ENCODE measurements at places on chromosomes 3 and 15. TPM values are rescaled to one million over a fixed set of nuclear protein-coding genes. Genes with fewer than 3 reads are reported as not detected.

Gene GOLGA8M
- 2.7 TPM for total RNA-seq

Gene SCAANT1
- not detected for total RNA-seq

Gene PAK6
- 0.65 TPM for total RNA-seq

Gene SGO1
- 38.3 TPM for total RNA-seq

Gene C2CD4A
- 0.23 TPM for total RNA-seq

Gene PLOD2
- 0.53 TPM for total RNA-seq

Gene CAMP
- total RNA-seq = not detected

Gene CCDC39
- not detected for total RNA-seq

Gene PTX3
- not detected for total RNA-seq

Gene RNU5B-1
- not detected for total RNA-seq

Gene AMIGO3
- total RNA-seq = 0.28 TPM

Gene C3orf70
- total RNA-seq = not detected

Gene RNF111
- total RNA-seq = 37.2 TPM

Gene SERPINI2
- not detected for total RNA-seq

Gene OR5K2
- not detected for total RNA-seq

Gene KBTBD13
- not detected for total RNA-seq

- no peak for DNase-seq
- no peak overlapping the region for H3K27ac ChIP-seq
- H3K27me3 ChIP-seq = peaks cover 5% of the 10 kb centered on the region
- H3K36me3 ChIP-seq = no peaks in the 10 kb centered on the region
- no peak overlapping the region for H3K4me3 ChIP-seq
Observed at GRCh38 chr15:83837945-83838571, 184.1 kb downstream of the ADAMTSL3 start.

- H3K4me3 ChIP-seq = no peak overlapping the region
- H3K36me3 ChIP-seq = peaks cover 3% of the 10 kb centered on the region
- peaks cover 2% of the 10 kb centered on the region for H3K27me3 ChIP-seq
Observed at GRCh38 chr15:79812541-79812940, 84.3 kb downstream of the MTHFS start.

- H3K36me3 ChIP-seq = peaks cover 38% of the 10 kb centered on the region
- H3K4me3 ChIP-seq = peak overlapping the region; percentile 98
- H3K4me1 ChIP-seq = peaks cover 23% of the 10 kb centered on the region
- peak; percentile 42 for DNase-seq
- H3K27me3 ChIP-seq = peaks cover 4% of the 10 kb centered on the region
Observed at GRCh38 chr3:47512416-47513124, 942 bp downstream of the ELP6 start.

DNA sequence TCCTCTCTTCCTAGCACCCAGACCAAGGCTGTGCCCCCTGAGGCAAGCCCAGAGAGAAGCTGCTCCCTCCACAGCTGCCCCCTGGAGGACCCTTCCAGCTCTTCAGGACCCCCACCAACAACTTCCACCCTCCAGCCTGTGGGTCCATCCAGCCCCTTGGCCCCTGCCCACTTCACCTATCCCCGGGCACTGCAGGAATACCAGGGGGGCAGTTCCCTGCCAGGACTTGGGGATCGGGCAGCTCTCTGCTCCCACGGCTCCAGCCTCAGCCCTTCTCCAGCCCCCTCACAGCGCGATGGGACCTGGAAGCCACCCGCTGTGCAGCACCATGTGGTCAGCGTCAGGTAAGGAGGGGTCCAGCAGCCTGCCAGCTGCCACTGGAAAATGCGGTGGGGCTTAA, 5.6 kb downstream of the DISP2 start:
- no peak overlapping the region for H3K4me3 ChIP-seq
- peaks cover 24% of the 10 kb centered on the region for H3K4me1 ChIP-seq
- peaks cover 3% of the 10 kb centered on the region for H3K27me3 ChIP-seq
- no peak for DNase-seq

- H3K4me1 ChIP-seq = no peaks in the 10 kb centered on the region
- H3K36me3 ChIP-seq = no peaks in the 10 kb centered on the region
- H3K4me3 ChIP-seq = no peak overlapping the region
- H3K27me3 ChIP-seq = no peaks in the 10 kb centered on the region
Observed at GRCh38 chr3:75136100-75136897, 521.8 kb upstream of the CNTN3 start.

GRCh38 chr3:41045491-41045890, 153.8 kb upstream of the CTNNB1 start:
- H3K27ac ChIP-seq = no peak overlapping the region
- no peak for DNase-seq
- H3K4me3 ChIP-seq = no peak overlapping the region
- H3K27me3 ChIP-seq = peaks cover 4% of the 10 kb centered on the region

GRCh38 chr3:4394048-4394447, 73.0 kb downstream of the SUMF1 start:
- no peak overlapping the region for H3K4me3 ChIP-seq
- DNase-seq = peak; percentile 66
- H3K27me3 ChIP-seq = no peaks in the 10 kb centered on the region
- peaks cover 49% of the 10 kb centered on the region for H3K36me3 ChIP-seq
- peaks cover 47% of the 10 kb centered on the region for H3K4me1 ChIP-seq

DNA sequence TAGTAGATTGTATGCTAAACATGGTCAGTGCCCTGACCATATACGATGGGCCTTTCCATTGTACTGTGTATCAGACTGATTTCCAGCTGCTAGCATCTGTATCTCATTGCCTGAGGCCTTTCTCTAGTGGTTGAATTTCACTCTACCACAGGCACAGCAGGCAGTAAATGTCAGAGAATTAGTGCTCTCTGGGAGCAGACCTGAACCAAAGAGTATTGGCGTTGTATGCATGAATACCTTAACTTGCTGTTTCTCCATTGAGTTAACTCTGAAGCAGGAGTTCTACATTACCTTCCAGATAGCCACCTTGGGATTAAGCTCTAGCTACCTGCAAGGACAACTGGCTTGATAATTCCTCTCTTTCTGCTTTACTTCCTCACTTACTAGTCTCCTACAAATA, 439.2 kb upstream of the EPHA3 start:
- H3K36me3 ChIP-seq = no peaks in the 10 kb centered on the region
- H3K27me3 ChIP-seq = no peaks in the 10 kb centered on the region
- no peaks in the 10 kb centered on the region for H3K4me1 ChIP-seq
- no peak overlapping the region for H3K27ac ChIP-seq
- H3K4me3 ChIP-seq = no peak overlapping the region
- no peak for DNase-seq

- H3K27me3 ChIP-seq = no peaks in the 10 kb centered on the region
- no peak for DNase-seq
- H3K4me1 ChIP-seq = peaks cover 10% of the 10 kb centered on the region
- peaks cover 37% of the 10 kb centered on the region for H3K36me3 ChIP-seq
Observed at GRCh38 chr3:51703068-51703760, 3.7 kb upstream of the GRM2 start.

- no peak overlapping the region for H3K4me3 ChIP-seq
- no peaks in the 10 kb centered on the region for H3K4me1 ChIP-seq
- H3K27ac ChIP-seq = no peak overlapping the region
- H3K36me3 ChIP-seq = no peaks in the 10 kb centered on the region
- H3K27me3 ChIP-seq = peaks cover 11% of the 10 kb centered on the region
Observed at GRCh38 chr15:66882251-66883020, 180.4 kb downstream of the SMAD6 start.

DNA sequence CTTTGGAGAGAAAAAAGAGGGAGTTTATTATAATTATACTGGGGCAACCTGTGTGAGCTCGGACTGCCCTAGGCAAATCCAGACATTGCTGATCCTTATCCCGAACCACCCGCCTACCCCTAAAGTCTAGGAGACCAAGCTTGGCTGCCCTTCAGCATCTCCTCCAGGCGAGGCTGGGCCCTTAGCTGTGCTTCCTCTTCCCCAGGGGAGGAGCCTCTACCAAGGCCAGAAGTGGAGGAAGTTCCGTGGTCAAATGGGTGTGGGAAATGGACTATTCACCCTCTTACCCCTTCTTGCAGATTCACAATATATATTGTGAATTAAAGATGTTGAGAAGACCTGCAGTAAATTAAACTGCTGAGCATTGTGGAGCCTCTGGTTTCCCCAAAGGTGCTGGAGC, 158.3 kb upstream of the HES1 start:
- H3K4me1 ChIP-seq = no peaks in the 10 kb centered on the region
- no peaks in the 10 kb centered on the region for H3K36me3 ChIP-seq
- peaks cover 37% of the 10 kb centered on the region for H3K27me3 ChIP-seq
- H3K4me3 ChIP-seq = no peak overlapping the region
- H3K27ac ChIP-seq = no peak overlapping the region

- H3K36me3 ChIP-seq = peaks cover 96% of the 10 kb centered on the region
- peak overlapping the region; percentile 99 for H3K27ac ChIP-seq
- H3K27me3 ChIP-seq = no peaks in the 10 kb centered on the region
- DNase-seq = no peak
- peaks cover 32% of the 10 kb centered on the region for H3K4me1 ChIP-seq
Observed at GRCh38 chr3:50609071-50609762, 2.4 kb downstream of the CISH start.

DNA sequence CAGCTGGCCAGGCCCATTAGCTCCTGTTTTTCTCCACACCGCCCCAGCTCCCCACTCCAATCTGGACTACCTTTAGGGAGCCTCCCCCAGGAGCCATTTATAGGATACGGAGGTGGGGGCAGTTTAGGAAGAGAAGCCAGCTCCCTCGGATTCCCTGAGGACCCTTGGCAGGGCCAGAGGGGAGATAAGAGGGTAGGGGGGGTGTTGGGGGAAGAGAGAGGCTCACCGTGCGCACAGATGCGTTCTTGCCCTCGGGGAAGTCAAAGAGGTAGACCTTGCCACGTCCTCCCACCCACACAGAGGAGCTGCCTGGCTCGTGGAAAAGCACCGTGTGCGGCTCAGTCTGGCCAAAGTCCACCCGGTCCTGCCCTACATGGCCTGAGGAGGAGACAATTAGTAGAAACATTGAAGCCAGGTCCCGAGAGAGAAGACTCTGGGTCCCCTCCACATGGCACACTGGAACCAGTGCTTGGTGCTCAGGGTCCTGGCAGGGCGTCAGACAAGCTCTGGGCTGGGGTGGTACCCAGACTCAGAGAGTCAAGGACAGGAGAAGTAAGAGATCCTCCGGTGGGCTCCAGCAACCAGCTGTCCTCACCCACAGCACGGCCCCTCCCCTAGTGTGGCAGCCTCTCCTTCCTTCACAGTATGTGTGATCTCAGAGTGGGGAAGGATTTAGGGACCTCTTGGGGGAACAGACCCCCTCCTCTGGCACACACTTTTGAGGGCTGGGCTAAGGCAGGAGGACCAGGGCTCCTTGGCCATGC, 15.0 kb downstream of the SEMA7A start:
- no peak for DNase-seq
- peaks cover 33% of the 10 kb centered on the region for H3K4me1 ChIP-seq
- peaks cover 4% of the 10 kb centered on the region for H3K36me3 ChIP-seq
- no peak overlapping the region for H3K27ac ChIP-seq
- no peak overlapping the region for H3K4me3 ChIP-seq
- H3K27me3 ChIP-seq = no peaks in the 10 kb centered on the region

- H3K36me3 ChIP-seq = peaks cover 45% of the 10 kb centered on the region
- H3K4me3 ChIP-seq = no peak overlapping the region
- no peak for DNase-seq
- H3K4me1 ChIP-seq = peaks cover 2% of the 10 kb centered on the region
- no peak overlapping the region for H3K27ac ChIP-seq
Observed at GRCh38 chr3:49313896-49314688, 25.8 kb downstream of the USP4 start.

GRCh38 chr15:41794081-41794480, 19.8 kb downstream of the MAPKBP1 start:
- H3K4me3 ChIP-seq = no peak overlapping the region
- no peak overlapping the region for H3K27ac ChIP-seq
- no peak for DNase-seq
- H3K27me3 ChIP-seq = no peaks in the 10 kb centered on the region
- peaks cover 52% of the 10 kb centered on the region for H3K4me1 ChIP-seq

DNA sequence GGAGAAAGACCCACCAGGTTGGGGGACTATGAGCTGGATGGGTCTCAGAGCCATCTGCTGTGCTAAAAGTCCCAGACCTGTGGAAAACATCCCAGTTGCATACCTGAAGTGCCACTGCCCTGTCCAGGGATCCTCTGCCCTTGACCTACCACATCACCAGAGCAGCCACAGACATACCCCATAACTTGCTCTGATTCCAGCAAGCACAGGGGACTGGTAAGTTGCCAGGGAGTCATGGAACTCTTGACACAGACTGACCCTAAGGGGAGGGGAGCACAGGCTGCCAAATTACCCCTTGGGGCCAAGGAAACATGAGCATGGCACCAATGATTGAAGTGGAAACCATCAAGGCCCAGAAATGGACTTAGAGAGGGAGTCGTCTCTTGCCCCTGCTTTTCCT, 1335.1 kb upstream of the ALCAM start:
- H3K4me3 ChIP-seq = no peak overlapping the region
- no peak for DNase-seq
- no peak overlapping the region for H3K27ac ChIP-seq
- H3K4me1 ChIP-seq = no peaks in the 10 kb centered on the region
- H3K27me3 ChIP-seq = no peaks in the 10 kb centered on the region
- no peaks in the 10 kb centered on the region for H3K36me3 ChIP-seq

GRCh38 chr3:129114455-129114854, 7.1 kb downstream of the RAB43 start:
- peak overlapping the region; percentile 55 for H3K27ac ChIP-seq
- no peak overlapping the region for H3K4me3 ChIP-seq
- H3K4me1 ChIP-seq = peaks cover 62% of the 10 kb centered on the region
- no peaks in the 10 kb centered on the region for H3K27me3 ChIP-seq
- DNase-seq = no peak

DNA sequence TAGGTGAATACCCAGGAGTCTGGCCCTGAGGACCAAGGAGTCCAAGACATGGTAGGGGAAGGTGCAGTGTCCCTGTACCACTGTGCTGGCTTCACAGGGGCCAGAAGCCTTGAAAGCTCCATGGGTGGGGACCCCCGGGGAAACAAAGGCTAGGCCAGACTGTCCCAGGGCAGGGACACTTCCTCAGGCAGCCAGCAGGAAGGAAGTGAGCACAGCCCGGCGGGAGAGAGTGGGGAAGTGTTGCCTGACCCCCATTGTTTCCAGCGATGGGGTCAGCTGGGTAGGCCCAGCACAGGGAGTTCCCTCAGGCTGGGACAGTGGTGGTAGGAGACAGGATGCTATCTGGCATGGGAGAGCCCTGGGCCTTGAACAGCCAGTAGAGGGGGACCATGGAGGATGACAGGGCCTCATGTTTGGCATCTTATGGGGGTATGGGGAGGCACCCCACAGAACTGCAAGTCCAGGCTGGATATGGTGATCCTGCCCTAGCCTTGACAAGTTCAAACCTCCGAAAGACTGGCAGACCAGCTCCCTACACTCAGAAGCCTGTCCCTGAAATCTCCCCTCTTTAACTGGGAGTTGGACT, 1.2 kb upstream of the HYAL2 start:
- H3K4me3 ChIP-seq = no peak overlapping the region
- H3K27me3 ChIP-seq = no peaks in the 10 kb centered on the region
- no peak for DNase-seq
- peaks cover 48% of the 10 kb centered on the region for H3K4me1 ChIP-seq

GRCh38 chr3:13874891-13875290, 5.0 kb downstream of the WNT7A start:
- peaks cover 8% of the 10 kb centered on the region for H3K4me1 ChIP-seq
- no peak for DNase-seq
- peaks cover 45% of the 10 kb centered on the region for H3K27me3 ChIP-seq

DNA sequence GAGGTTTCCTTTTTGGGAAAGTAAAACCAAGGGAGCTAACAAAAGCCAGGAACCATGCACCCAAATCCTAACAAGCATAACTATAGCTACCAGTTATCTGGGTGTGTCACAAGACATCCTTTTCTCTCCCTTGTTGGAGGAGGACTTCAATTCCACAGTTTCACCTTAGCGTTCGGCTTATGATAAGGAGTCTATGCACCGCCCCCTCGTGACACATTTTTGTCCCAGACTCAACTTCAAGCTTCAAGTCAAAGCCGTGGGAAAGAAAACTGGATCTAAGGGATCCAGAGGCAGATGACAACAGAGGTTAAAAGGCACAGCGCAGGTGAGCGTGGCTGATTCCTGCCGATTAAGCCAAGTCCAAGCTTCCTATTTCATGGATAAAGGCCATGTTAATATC, 13.9 kb upstream of the FXR1 start:
- DNase-seq = no peak
- H3K4me3 ChIP-seq = no peak overlapping the region
- no peak overlapping the region for H3K27ac ChIP-seq

All from activated CD4-positive, alpha-beta memory T cell treated with anti-CD3 and anti-CD28 coated beads, Interleukin-2, amount 10 ng/mL, durations not matched to agents 7 days and 5 days (primary cell).